ENCODE measurements at places on chromosomes 7 and 10.

DNA sequence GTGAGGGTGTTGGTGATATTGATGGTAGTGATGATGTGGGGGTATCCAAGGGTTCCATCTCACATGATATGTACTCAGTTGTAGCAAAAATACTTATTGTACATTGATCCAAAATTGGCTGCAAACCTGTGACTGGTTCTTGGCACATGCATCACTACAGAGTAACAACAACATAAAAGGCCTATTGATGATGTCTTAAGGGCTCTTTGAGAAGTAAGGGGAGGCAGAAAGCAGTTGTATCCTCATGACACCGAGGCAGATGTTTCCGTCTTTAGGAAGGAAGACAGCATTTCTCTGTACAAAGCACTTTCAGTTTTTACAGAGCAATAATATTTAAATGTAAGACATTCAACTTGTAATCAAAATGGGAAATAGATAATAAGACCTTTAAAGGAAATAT, 34.5 kb downstream of the NRG3 start:
- DNase-seq = no peak

- DNase-seq = no peak
Observed at GRCh38 chr10:91596825-91597196, 36.1 kb downstream of the PPP1R3C start.

GRCh38 chr7:21844742-21845141, 101.0 kb downstream of the CDCA7L start:
- no peak for DNase-seq

- no peak for DNase-seq
Observed at GRCh38 chr7:142866361-142867096, 11.7 kb downstream of the EPHB6 start.

GRCh38 chr10:61503051-61503450, 49.9 kb upstream of the TMEM26 start:
- no peak for DNase-seq

DNA sequence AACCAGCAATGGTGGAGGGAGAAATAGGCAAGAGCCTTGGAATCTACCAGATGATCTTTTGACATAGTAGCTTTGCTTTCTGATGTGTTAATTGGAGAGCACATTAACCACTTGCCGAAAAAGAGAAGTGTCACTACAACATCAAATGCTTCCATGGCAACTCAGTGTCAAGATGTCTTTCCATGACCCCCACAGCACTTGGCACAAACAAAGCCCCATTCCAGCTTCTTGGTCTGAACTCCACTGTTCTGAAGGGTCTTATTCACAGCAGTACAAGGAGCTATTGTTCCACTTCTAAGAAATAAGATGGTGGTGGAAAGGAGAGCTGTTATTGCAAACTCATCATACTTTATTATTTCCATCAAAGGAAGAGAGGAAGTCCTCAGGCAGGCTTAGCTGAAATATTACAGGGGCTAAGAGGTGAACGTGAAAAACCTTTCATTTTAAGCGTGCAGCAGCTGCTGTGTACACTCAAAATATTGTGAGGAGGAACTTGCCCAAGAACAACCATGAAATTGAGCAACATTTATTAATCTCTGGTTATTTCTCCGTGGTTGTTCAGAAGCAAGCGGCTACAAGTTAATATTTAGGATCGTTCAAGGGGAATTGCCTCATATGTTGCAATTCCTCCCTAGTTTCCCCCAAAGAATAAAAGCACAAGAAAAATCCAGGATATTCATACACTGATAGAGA, 354.8 kb upstream of the CELF2 start:
- DNase-seq = no peak

GRCh38 chr10:130713135-130713534, 576.9 kb downstream of the GLRX3 start:
- DNase-seq = no peak

- DNase-seq = no peak
Observed at GRCh38 chr7:81684514-81685269, 85.2 kb downstream of the HGF start.

- no peak for DNase-seq
Observed at GRCh38 chr7:82275342-82275741, 168.2 kb downstream of the CACNA2D1 start.

DNA sequence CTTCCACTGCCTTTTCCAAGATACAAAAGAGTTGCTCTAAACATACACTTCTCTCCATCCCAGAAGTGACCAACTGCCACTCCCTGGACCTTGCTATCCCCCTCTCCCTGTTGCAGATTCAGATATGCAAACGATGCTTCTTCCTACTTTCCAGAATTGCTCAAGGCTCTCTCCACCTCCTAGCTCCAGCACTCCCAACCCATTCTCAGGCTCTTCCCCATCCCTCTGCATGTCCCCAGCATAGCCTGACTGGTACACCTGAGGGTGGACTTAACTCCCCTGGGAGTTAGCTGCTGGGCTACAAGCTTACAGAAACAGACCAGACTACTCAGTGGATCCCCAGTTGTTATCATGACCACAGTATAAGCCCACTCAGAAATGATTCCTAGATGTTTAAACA, 27.6 kb downstream of the MKRN1 start:
- DNase-seq = no peak

GRCh38 chr7:108149908-108150307, 19.7 kb upstream of the LAMB4 start:
- no peak for DNase-seq

DNA sequence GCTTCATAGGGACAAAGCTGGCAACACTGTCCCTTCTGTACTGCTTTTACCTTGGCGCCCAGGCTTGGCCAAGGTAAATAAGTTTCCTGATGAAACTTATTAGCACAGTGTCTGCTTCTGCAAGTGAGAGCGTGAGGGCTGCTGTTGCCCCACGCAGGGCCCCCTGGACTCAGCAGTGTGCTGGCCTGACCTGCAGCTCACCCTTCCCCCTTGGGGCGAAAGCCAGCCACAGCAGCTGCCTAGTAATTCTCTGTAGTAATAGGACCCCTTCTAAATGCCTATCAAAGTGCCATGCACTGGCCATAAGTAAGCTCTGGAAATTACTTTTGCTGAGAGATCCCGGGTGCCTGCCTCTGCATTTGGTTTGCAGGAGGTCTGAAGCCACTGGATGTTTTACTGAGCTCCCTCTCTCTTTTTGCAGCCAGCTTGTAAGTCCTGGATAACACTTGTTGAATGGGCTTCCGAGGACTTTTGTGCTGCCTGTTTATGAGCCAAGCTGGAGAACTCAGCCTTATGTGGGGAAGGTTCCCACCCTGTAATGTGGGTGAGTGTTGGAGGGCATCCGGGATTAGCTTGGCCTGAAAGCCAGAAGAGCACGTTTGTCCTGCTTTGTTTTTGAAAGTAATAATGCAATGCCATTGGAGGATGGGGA, 293.9 kb downstream of the C7orf25 start:
- no peak for DNase-seq

GRCh38 chr7:107286751-107287621, 118.2 kb downstream of the HBP1 start:
- no peak for DNase-seq

DNA sequence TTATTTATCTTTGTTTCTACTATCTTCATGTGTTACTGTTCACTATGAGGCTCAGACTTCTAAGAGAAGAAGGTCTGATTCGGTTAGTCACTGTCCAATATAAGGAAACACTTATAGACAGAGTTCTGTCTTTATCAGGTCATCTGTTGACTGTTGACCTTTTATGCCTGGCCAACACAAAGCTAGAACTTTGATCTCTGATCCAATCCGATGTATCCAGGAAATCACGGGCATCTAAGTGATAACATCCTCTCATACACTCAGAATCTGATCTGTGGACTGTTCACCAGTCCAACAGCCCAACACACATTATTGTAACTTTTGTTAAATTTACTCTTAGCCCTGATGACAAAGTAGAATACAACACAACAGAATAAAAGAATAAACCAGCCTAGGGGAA, 114.6 kb downstream of the SRI start:
- no peak for DNase-seq

All from effector memory CD4-positive, alpha-beta T cell (primary cell).